SIG-M5 (cell line): ENCODE measurements at places on chromosomes 6 and 20.

DNA sequence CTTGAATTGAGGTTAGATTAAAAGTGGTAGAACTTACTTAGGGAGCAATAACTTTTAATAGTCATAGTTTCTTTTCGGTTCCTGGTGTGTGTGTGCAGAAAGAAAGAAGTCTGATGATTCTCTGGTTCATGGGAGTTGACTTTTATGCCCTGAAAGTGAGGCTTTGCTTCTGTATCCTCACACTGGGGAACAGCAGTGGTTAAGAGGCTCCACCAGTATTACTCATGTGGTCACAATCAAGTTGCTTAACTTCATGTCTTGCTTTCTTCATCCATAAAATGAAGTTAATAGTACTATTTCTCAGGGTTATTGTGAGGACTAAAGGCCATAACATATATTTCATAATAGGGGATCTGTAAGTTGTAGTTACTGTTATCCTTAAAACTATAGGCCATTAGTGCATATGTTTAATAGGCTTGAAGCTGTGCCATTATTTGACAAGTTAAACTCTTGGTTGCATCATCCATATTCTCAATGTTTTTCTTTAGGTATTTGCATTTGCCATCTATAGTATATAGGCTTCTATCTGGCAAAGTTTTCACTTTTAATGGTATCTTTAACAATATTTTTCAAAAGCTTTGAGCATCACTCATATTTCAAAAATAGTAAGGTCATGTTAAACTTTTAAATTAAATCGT, 262.4 kb downstream of the PLCB1 start:
- DNase-seq: peak; percentile 89

GRCh38 chr6:148667395-148667794, 79.4 kb upstream of the UST start:
- DNase-seq: no peak

DNA sequence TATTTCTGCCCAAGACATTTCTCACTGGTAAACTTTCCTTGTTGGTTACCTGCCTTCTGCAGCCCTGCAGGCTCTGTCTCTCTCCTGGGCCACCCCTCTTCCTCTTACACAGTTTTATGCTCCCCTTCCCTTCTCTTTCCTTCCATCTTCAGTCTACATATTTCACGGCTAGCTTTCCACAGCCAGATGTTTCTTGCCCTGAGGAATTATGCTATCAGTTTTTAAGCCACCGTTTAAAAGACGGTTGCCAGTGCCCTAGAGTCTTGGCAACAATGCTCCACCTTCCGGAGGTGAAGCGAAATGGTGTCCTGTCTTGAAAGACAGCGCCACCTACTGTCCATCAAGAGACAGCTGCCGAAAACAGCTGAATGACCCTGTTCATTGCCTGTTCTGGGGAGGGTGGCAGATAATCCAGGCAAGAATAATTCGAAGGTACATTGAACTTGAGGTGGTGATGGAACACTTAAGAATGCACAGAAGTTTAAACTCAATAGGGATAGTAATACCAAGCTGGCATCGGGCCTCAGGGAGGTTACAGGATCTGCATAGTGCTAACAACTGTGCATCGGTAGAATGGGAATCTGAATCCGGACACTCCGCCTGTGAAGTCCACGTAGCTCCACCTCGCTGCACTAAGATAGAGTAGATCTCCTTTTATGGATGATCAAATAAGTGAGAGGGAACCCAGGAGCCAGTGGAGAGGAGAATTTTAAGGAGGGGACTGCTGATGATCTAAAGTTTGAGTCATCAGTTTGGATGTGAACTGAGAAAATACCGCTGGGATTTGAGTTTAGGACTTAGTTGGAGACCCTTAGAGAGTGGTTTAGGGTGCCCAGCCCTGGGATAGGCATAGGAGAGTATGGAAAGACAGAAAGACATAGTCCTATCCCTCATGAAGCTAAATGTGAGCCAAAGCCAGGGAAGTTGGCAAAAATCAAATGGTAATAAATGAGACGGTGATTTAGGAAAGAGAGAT, 4.8 kb upstream of the TRIM40 start:
- no peak for DNase-seq

DNA sequence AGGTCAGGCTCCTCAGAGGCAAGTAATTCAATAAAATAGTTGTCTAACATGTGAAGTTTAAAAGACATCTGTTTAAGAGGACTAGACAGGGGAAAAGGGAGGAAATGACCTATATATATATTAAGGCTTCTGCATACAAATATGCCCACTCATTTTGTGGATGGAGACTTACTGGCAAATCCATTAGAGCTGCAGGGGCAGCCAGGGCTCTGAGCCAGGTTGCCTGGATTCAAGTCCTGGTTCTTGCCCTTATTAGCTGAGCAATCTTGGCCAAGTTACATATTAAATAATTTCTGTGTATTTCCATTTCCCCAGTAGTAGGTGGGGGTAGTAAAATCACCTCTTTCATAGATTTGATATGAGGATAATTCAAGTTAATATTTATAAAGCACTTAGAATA, 287.0 kb upstream of the RIMS1 start:
- no peak for DNase-seq

- DNase-seq: no peak
Measured at GRCh38 chr6:14068623-14069022, 48.9 kb upstream of the CD83 start.

- no peak for DNase-seq
Measured at GRCh38 chr20:29297411-29298270, 1959.8 kb upstream of the DEFB115 start.

- no peak for DNase-seq
Measured at GRCh38 chr6:1445650-1446330, 56.4 kb downstream of the FOXF2 start.
